ENCODE measurements at places on chromosomes 3 and 15.

DNA sequence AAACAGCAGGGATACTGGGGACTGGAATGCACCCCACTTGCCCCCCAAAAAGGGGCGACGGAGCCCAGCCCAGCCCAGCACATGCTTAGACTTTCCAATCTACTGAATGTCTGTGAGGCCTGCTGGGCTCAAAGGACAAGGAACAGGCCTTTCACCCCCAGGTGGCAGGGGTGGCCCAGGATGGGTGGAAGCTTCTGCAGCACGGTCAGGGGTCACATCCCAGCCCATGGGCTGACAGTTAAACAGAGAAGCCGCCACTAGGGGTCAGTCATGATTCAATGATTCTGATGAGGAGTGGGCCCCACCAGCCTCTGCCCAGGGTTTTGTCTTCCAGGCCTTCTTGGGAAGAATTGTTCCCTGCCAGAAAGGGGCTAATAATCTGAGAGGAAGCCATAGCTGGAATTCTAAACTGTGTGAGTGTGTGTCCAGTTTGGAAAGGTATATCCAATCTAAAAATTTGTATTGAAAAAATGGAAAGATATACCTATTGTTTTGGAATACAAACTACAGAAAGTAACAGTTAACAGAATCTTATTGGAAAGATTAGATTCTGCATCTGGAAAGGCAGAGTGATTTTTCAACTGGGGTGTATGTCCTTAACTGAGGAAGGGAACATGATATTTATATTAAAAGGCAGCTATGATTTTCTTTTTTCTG lies 2.2 kb downstream of the CHRNB4 start:
- peak; percentile 16 for DNase-seq

GRCh38 chr15:101133181-101133460 lies 118.7 kb downstream of the CHSY1 start:
- DNase-seq, result no peak

DNA sequence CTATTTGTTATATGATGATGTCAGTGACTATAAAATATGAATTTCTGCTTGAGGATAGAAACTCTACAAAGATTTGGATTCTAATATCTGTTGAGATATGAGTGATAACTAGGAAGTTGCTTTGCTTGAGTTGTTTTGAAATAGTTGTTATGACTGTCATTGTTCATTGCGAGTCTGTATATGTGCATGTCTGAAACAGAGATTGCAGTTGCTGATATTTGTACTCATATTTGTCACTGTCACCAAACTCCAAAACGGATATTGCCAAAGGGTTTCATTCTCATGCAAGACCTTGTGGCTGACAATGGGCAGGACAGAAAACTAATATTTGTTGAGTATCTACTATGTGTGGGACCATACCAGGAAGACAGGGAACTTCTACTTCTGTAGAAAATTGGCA lies 240.2 kb downstream of the CD47 start:
- DNase-seq, result no peak

DNA sequence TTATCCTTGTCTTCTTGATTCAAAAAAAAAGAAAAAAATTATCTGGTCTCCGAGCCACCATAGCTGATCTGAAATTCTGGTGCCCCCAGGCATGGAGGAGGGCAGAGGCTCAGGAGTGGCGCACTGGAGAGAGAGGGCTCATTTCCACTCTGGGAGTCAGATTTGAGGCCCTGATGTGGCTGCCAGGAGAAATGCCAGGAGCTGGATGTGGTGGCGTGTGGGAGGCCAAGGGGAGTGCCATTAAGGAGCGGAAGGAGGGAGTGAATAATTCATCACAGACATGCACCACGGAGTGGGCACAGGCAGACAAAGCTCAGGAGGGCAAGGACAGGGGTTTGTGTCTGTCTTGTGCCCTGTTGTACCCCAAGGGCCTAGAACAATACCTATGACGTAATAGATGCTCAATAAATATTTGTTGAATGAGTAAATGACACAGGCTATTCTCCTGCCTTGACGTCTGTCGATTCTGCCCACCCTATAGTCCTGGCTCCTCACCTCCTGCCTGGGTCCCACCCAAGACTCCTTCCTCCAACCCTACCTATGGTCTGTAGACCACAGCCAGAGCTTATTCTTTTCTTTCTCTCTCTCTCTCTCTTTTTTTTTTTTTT lies 12.0 kb upstream of the GRIP2 start:
- no peak for DNase-seq

GRCh38 chr3:71512000-71512399 lies 71.5 kb downstream of the FOXP1 start:
- DNase-seq, result peak; percentile 53

GRCh38 chr15:99169769-99170311 lies 65.0 kb downstream of the SYNM start:
- DNase-seq, result no peak

DNA sequence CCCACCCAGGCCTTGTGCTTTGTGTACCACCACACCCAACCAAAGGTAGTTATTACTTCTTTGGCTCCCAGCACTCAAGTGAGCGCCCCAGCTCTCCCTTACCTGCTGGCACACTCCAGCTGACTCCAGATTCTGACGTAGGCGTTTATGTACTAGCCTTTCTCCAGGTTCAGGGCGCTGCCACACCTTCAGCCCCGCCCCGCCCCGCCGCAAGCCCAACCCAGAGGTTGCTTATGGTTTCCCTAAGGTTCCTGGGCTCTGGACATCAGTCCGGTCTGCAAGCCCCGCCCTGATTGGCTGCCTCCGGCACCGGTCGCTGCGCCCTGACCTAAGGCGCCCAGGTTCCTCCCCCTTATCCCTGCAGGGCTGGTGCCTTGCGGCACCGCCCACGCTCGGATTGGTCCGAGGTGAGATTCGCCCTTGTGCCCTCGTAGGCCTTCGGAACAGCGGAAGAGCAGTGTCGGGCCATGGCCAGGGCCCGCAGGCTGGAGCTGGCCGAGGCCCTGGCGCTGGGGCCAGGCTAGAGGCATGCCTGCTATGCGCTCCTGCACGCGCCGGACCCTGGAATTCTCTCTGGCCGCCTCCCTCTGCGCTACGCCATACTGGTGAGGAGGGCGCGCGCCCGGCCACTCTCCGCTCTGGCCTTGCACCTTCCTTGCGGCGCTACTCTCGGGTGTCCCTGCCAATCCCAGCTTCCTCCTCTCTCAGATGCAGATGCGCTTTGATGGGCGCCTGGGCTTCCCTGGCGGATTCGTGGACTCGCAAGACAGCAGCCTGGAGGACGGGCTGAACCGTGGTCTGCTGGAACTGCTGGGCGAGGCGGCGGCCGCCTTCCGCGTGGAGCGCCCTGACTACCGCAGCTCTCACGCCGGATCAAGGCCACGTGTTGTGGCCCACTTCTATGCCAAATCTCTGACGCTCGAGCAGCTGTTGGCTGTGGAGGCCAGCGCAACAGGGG lies 19.8 kb upstream of the NUDT16 start:
- peak; percentile 83 for DNase-seq

DNA sequence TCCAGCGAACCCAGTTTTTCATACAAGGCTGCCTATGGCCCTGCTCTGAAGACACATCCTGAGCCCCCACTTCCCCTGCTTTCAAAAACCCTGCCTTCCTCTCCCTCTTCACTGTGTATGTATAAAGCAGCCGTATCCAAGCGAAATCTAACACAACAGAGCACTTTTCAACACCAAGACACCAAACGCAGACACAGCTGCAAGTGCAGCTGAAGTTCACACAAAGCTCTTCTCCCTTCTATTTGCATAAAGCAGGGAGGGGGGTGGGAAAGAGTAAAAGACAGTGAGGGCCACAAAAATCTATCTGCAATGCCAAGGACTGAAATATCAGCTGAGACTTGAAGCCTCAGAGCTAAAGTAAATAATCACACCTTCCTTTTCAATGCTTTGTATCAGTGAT lies 35.1 kb upstream of the CSPG5 start:
- no peak for DNase-seq

GRCh38 chr3:142982038-142982773 lies 18.7 kb upstream of the PAQR9 start:
- DNase-seq, result no peak

DNA sequence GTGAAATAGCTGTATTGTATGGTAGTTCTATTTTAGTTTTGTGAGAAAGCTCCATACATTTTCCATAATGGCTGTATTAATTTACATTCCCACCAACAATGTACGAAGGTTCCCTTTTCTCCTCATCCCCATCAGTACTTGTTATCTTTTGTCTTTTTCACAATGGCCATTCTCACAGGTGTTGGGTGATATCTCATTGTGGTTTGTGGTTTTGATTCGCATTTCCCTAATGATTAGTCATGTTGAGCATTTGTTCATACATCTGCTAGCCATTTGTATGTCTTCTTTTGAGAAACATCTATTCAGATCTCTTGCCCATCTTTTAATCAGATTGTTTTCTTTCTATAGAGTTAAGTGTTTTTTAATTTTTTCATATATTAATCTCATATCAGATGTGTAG lies 931.9 kb downstream of the IGSF11 start:
- no peak for DNase-seq

GRCh38 chr3:48788544-48789162 lies 59.0 kb downstream of the PRKAR2A start:
- no peak for DNase-seq

- DNase-seq, result no peak
These were observed 116.4 kb downstream of the MYLK start for GRCh38 chr3:123767564-123768292.

DNA sequence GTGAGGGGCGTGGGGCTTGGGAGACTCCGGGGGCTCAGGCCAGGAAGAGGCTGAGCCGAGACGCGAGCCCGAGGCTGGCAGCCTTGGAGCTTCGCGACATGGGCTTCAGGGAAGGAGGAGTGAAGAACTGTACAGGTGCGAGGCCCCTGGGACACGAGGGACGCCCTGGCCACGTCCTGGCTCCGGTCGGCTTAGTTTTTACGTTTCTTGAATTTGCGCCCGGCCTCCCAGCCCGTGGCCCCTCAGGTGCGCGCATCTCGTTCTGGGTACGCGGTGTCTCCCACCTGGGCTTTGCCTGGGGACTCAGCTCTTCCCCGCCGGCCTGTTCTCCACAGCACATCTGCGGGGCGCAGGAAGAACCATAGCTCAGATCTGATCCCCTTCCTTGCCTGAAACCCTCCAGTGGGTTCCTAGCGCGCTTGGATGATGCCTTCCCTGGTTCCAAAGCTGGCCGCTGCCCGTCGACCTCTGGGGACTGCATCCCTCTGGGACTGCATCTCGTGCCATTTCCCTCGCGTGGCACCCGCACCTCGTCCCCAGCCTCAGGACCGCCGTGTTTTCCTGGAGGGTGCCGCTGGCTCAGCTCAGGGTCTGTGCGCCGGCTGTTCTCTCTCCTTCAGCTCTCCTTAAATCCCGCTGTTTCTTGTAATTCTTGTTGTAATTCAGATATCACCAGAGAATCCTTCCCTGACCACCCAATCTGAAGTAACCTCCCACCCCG lies 614 bp downstream of the CHCHD6 start:
- DNase-seq, result no peak

GRCh38 chr3:143581972-143582722 lies 266.1 kb downstream of the SLC9A9 start:
- no peak for DNase-seq

GRCh38 chr3:37479981-37480380 lies 305.6 kb upstream of the LRRFIP2 start:
- DNase-seq, result no peak

DNA sequence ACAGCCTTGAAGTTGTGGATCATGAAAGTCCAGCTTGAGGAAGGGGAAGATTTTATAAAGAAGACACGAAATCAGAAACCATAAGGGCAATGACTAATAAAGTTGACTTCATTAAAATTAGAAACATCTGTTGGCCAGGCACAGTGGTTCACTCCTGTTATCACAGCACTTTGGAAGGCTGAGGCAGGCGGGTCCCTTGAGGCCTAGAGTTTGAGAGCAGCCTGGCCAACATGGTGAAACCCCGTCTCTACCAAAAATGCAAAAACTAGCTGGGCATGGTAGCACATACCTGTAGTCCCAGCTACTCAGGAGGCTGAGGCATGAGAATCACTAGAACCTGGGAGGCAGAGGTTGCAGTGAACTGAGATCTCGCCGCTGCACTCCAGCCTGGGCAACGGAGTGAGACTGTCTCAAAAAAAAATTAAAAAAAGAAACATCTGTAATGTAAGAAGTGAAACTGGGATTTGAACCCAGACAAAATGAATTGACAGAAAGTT lies 7.9 kb upstream of the UBXN7 start:
- no peak for DNase-seq

DNA sequence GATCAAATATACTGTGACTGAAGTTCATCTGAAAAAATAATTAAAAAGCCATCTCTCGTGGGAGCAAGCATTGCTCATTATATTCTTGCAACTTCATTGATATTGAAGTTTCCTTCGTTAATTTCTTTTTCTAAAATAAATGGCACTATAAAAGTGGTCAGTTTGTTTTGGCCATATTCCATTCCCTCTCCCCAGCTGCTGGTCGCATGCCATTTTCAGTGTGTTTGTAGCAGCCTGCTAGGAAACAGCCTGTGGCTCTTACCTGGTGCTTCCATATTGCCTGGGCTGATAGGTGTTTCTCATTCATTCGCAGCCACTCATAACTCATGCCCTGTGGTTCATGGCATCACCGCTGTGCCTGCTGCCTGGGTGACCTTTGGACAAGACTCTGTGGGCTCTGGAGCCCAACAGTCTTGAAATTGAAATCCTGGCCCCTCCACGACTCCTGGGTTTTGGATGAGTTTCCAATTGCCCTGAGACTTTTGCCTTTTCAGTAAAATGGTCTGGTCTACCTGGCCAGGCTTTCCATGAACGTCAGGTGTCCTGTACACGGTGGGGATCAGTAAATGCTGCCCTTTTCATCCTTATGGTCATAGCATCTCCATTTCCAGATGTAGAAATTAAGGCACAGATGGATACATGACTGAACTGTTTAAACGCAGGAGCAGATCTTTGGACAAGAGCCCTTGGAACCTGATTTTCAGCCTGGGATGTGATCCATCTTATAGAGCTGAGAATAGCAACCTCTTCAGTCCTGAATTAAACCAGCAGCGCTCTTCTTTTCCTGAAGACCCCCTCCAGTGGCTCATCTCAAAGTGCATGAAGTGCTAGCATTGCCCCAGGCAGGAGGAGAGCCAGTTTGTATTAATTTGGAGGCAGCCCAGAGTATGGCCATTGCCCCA lies 69.4 kb downstream of the SLCO3A1 start:
- DNase-seq, result no peak

- no peak for DNase-seq
These were observed 80.9 kb downstream of the PEX5L start for GRCh38 chr3:179955809-179956208.

- no peak for DNase-seq
These were observed 272.4 kb upstream of the TPM1 start for GRCh38 chr15:62770111-62770660.

DNA sequence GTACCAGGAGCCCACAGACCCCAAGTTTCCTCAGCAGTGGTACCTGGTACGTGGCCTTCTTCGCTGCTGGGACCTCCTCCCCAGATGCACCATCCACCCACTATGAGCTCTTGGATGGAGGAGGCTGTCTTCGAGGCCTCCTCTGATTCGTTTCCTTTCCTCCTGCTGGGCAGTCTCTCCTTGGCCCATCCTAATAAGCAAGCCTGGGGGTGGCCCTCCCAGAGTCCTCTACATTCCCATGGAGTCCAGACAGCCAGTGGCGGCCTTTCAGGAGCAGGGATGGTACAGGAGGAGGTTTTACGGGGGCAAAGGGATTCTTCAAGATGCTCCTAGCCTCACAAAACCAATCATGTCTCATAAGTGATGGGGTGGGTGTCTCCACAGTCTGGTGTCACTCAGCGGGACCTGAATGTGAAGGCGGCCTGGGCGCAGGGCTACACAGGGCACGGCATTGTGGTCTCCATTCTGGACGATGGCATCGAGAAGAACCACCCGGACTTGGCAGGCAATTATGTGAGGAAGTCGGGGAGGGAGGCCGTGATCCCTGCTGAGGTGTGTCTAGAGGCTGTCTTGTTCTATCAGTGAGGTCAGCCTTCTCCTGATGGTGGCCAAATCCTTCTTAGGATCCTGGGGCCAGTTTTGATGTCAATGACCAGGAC lies 7.7 kb upstream of the FES start:
- DNase-seq, result no peak

GRCh38 chr3:160661660-160662059 lies 15.3 kb upstream of the ARL14 start:
- DNase-seq, result no peak
